ENCODE measurements at places on chromosomes 3 and 15.
A peak's percentile ranks its signal among the peaks of the same experiment; 100 is the strongest.

DNA sequence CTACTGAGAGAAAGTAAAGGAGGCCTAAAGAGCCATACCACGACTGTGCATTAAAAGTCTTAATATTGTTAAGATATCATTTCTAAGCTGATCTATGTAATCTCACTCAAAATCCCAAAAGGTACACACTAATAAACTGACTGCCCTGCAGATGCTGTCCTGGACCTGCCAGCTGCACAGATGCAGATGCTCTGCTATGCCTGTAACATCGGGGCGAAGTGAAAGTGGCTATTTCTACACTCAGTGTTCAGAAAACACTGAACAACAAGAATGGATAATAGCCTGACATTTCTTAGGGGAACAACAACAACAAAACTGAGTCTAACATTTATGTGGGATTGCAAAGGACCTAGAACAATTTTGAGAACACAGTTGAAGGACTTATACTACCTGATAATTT lies 31.9 kb downstream of the RAD18 start:
- DNase-seq, result no peak

DNA sequence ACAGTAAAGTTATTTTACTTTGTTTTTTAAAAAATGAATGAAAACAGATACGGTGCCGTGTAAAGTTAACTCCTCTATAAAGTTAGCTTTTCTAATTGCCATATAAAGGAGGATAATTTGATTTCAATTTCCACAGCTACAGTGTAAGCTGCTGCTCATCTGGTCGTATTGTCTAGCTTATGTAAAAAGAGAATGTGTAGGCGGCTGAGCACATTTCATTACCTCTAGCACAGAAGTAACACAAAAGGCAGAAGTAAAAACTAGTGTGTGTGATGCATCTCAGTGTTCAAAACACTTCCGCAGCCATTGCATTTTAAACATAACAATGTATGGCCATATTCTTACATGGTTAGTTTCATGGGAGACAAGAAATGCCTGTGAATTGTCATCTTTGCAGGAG lies 105.0 kb upstream of the P2RY1 start:
- DNase-seq, result no peak

DNA sequence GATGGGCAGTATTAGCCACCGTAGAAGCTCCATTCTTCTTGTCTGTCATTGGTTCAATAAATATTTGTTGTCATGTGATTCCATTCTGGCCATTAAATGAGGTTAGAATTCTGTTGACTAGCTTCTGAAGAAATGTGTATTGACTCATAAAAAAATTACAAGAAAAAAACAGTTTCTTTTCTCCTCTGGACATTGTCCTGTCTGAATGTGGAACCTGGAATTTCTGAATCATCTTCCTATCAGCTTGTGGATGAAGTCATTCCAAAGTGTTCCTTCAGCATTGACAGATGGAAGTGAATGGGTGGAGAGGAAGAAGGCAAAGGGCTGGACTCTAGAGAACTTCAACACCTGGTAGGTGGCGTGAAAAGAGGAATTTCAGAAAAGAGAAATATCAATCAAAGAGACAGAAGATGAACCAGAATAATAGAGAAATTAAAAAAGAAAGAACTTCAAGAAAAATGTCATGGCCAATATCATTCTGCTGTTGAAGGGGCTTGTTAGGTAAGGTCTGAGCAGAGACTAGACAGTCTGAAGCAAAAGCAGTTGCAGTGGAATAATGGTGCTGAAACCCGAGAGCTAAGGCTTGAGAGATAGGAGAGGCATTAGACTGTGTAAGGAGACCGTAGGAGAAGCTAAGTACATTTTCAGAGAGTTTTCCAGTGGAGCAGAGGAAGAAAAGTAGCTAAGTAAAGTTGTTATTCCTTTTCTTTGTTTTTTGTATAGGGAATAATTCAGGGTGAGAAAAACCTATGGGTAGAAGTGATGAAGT lies 806.6 kb downstream of the SQOR start:
- no peak for DNase-seq

DNA sequence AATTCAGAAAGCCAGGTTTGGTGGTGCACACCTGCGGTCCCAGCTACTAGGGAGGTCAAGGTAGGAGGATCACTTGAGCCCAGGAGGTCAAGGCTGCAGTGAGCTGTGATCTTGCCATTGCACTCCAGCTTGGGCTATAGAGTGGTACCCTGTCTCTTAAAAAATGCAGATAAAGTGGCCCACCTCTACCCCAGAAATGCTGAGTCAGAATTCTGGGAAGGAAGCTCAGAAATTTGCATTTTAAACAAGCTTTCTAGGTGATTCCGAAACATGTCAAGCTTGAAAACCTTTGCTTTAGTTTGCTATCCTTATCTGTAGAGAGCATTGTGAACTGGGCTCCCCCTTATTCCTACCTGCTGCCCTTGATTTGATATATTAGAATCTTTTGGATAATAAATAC lies 7.7 kb downstream of the MED12L start:
- DNase-seq, result no peak

- DNase-seq, result no peak
These were observed 157.5 kb downstream of the FBLN2 start for GRCh38 chr3:13706451-13706850.

DNA sequence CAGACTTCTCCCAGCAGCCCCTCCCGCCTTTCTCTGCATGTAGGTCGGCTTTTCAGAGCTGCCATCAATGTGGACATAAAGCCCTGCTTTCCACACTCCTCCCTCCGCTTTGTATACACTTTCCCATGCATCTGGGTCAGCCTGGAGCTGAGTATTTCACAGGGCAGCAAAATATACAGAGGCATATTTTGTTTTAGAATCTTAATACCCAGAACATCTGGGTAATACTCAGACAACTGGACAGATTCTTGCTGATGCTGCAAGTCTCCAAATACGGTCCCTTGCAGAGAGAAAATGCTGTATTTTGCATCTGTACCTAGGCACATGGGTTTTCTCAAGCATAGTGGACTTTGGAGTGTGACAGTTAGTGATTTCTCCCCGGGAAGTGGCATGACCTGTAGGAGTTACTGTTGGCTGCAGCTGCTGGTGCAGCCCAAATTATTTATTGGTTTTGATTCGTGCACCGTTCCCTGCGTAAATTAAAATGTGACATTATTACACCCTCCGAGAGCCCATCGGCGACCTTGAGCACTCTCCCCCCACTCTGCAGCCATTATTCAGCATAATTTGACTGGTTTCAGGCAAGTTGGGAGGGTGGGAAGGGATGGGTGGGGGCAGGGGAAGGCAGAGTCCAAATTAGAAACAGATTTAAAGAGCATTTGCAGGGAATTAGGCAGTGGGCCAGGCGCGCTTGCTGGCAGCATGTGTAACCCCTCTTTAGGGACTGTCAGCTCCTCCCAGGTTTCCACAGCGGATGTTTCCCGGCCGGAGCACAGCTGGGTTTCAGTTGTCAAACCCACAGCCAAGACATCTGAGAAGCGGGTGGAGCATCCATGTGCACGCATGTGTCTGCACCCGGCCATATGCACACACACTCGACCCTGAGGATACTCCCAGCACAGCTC lies 100.8 kb downstream of the CPN2 start:
- peak; percentile 73 for DNase-seq

DNA sequence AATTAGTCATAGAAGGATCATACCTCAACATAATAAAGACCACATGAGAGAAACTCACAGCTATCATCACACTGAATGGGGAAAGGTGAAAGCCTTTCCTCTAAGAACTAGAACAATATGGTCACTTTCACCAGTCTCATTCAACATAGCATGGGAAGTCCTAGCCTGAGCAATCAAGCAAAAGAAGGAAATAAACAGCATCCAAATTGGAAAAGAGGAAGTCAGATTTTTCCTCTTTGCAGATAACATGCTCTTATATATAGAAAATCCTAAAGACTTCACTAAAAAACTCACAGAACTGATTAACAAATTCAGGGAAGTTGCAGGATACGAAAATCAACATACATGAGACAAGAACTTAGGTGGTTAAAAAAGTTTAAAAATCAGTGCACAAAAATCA lies 24.7 kb downstream of the MAP3K13 start:
- DNase-seq, result no peak

DNA sequence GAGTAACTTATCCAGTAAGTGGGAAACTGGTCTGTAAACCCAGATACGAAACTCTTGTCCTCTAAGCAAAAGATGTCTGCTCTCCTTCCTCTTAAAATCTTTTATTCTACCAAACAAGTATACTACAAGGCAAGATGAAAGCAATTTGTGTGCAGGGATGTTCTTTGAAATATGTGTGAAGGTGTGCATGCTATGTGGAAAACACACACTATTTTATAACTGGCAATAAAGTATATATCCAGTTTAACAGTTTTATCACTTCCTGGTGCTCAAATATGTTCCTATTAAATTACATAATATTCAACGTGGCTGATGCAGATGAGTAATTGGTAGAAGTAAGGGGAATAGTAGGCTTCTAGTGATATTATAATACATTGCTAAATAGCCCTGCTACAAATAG lies 566.5 kb downstream of the ROBO2 start:
- no peak for DNase-seq

- peak; percentile 90 for DNase-seq
These were observed 32.1 kb downstream of the PTH1R start for GRCh38 chr3:46909535-46910161.

GRCh38 chr15:90099072-90099867 lies 3.0 kb downstream of the IDH2 start:
- no peak for DNase-seq

GRCh38 chr15:96117270-96117669 lies 213.2 kb upstream of the NR2F2 start:
- DNase-seq, result no peak

GRCh38 chr15:45429941-45430792 lies 51.8 kb upstream of the GATM start:
- no peak for DNase-seq

- no peak for DNase-seq
These were observed 20.4 kb upstream of the NFKBIZ start for GRCh38 chr3:101828691-101829436.

DNA sequence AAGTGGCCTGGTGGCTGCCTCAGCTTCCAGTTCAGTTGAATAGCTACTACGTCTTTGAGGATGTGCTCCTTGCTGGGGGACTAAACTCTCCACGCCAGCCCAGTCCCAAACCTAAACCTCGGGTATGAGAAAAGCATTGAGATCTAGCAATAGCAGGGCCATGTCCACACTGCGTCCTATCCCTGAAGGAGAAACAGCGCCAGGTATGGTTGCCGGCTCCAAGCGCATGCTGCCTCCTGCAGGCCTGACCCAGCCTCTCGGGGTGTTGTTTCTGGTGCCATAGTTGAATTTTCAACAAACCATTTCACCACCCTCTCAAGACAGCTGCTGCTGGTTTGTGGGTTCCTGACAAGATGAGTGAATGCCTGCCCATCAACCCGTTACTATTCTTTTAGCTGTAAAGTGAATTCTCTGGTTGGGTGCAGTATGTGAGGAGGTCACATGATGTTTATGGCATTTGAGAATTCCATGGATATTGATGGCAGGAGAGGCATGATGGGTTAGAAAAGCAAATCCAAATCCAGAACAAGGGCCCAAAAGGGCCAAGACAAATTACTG lies 13.0 kb upstream of the SLC28A1 start:
- DNase-seq, result no peak

GRCh38 chr15:92178911-92179310 lies 214.8 kb upstream of the ST8SIA2 start:
- no peak for DNase-seq

GRCh38 chr3:117442566-117442965 lies 733.0 kb downstream of the TUSC7 start:
- DNase-seq, result no peak

DNA sequence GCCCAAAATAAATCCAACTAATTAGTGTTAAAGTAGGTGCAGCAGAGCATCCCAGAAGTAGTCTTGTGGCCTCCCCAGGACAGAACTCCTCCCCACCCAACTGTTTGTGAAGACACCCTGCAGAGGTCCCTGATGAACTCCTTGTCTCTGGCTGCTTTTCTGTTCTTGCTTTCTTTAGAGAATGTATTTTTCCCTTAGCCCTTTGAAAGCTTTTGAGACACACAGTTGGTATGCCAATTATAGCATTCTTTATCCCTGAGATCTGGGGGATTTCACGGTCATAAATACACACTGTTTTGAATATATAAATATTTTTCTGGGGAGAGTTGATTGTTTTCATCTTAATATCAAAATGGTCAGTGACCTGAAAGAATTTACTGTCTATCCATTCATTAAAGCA lies 9.8 kb downstream of the TFG start:
- DNase-seq, result no peak

- no peak for DNase-seq
These were observed 13.3 kb downstream of the LSG1 start for GRCh38 chr3:194658477-194659242.

GRCh38 chr3:153443961-153444360 lies 281.9 kb downstream of the RAP2B start:
- DNase-seq, result no peak

All from NCI-H2029 (cell line).